AG10803 (cell line): ENCODE measurements at places on chromosomes 6 and 20.

GRCh38 chr6:168332020-168332419 lies 12.4 kb upstream of the DACT2 start:
- no peak for DNase-seq

GRCh38 chr6:131683479-131683878 lies 17.7 kb downstream of the OR2A4 start:
- no peak for DNase-seq

GRCh38 chr20:4774207-4774606 lies 52.5 kb downstream of the PRND start:
- DNase-seq, result peak; percentile 21

DNA sequence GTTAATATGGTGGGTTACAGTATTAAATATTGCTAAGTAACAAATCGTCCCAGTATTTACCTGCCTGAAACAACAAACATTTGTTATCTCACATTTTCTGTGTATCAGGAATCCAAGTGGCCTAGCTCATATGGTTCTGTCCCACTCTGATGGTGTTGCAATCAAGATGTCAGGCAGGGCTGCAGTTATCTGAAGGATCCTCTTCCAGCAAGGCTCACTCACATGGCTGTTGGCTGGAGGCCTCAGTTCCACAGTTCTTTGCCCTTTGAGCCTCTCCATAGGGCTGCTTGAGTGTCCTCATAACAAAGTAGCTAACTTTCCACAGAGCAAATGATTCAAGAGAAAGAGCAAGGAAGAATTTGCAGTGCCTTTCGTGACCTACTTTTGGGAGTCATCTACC lies 17.7 kb downstream of the RAB22A start:
- DNase-seq, result peak; percentile 5

DNA sequence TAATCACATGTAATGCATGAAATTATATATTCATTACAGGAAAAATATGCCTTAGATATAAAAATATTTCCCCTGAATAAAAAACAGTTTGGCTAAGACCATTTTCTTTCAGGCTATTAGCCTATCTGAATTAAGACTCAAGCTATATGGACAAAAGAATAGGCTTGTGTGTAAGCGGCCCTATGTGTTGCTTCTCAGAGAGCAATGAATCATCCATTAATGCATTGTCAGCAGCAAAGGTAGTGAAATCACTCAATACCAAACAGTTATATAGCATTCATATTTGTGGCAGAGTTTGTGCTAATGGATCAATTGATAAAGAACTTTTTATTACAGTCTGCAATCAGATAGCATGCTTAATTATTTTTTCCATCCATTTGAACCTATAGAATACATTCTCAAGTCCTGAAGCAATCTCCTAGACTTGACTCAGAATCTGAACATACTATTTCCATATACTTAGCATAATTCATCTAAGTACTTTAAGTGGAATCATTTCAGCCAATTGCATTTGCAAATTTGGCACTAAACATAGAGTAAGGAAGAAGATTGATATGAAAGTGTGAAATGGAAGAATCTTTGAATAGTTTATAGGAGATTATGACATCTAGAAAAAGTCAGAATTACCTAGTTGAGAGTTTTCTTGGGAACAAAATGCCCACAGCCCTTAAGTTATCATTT lies 112.2 kb downstream of the ADGRB3 start:
- no peak for DNase-seq

GRCh38 chr20:62463651-62464424 lies 12.0 kb downstream of the GATA5 start:
- DNase-seq, result no peak

DNA sequence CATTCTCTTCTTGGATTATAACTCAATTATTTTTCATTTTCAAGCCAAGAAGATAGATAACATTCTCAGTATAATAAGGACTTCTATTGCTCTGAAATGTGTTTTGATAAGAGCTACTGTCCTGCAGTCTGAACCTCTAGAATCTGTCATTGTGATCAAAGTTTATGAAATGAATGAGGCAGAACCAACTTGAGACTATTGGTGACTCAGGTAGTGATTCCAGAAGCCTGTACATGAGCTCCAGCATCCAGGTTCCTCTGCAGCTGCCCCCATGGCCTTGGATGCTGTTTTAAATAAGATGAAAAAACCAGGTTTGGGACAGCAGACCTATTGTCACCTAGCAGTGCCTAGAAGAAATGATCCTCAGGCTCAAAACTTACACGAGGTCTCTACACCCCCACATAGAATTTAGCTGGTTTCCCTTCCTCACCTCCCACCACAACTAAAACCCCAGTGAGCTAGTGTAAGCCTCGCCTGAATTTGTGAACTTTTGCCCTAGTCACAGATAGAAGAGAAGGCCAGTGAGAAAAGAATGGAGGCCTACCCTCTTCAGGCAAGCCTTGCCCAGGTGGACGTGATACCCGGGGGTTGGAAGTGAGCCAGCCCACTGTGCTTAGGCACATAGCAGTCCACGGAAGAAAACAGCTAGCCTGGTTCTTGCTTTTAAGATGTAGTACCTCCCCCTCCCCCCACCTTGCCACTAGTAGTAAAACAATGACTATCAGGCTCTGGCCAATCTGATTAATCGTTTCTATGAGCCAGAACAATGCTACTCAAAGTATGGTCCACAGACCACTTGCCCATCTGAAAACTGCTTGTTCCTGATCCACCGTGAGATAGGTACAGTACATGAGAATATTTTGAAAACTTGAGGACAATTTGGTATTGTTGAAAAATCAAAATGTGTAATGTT lies 73.0 kb upstream of the SYNJ2 start:
- DNase-seq, result no peak

DNA sequence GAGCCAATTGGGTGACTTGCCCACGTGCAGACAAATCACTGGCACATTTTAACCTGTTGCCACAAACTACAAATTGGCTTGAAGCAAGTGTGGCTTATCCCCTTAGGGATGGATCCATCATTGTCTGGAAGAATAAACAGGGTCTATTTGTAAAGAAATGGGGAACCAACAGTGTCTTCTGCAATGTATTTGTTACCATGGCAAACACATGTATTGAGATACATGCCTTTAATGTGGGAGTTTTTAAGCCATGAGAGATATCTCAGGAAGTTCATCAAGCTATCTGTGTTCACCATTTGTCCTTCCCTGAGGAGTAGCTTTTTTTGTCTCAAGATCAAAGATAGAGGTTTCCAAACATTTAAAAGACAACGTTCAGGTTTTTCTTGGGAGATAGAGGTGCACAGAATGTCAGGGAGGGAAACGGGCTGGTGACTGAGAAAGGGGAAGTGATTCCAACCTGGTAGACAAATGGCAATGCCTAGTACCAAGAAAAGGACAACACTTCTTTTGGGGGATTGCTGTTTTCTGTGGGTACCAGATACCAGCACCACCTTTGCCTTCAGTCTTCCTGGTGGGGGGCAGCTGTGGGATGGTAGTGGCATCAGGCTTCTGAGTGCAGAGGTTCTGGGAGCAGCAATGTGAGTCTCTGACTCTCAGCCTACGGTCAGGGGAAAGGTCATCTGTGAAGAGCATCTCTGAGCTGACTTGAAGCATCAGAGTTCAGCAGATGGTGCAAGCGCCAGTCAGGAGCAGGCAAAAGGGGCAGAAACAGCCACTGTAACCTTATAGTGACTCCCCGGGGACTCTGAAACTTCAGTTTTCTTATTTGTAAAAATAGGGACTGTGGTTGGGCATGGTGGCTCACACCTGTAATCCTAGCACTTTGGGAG lies 20.1 kb upstream of the BCAS1 start:
- no peak for DNase-seq

- DNase-seq, result no peak
These were observed 49.8 kb downstream of the MBOAT1 start for GRCh38 chr6:20162515-20162914.

DNA sequence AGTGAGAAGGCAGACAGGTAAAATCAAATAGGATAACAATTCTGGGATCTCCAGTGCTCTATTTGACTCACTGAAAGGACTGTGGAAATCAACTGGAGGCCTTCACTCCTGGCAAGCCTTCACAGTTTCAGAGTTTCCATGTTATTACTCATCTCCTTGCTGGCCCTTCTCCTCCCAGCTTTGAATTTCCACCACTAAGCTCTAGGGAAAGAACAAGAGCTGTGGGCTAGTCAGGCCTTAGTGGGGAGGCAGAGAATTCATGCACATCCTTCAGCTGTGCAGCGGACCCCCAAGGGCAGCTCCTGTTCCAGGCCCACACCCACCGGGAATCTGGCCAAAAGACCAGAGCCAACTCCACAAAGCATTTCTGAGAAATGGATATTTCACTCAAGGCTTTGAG lies 26.0 kb downstream of the MYLIP start:
- peak; percentile 82 for DNase-seq

GRCh38 chr6:112827793-112828192 lies 480.7 kb downstream of the RFPL4B start:
- DNase-seq, result peak; percentile 42

- no peak for DNase-seq
These were observed 15.3 kb upstream of the ANGPT4 start for GRCh38 chr20:931401-931800.

- no peak for DNase-seq
These were observed 193.8 kb downstream of the BTBD9 start for GRCh38 chr6:38445925-38446324.

GRCh38 chr6:131048933-131049515 lies 14.0 kb downstream of the EPB41L2 start:
- DNase-seq, result no peak

GRCh38 chr20:41572010-41572572 lies 46.1 kb downstream of the CHD6 start:
- DNase-seq, result no peak

- no peak for DNase-seq
These were observed 40.5 kb downstream of the BEND6 start for GRCh38 chr6:56995347-56995902.

DNA sequence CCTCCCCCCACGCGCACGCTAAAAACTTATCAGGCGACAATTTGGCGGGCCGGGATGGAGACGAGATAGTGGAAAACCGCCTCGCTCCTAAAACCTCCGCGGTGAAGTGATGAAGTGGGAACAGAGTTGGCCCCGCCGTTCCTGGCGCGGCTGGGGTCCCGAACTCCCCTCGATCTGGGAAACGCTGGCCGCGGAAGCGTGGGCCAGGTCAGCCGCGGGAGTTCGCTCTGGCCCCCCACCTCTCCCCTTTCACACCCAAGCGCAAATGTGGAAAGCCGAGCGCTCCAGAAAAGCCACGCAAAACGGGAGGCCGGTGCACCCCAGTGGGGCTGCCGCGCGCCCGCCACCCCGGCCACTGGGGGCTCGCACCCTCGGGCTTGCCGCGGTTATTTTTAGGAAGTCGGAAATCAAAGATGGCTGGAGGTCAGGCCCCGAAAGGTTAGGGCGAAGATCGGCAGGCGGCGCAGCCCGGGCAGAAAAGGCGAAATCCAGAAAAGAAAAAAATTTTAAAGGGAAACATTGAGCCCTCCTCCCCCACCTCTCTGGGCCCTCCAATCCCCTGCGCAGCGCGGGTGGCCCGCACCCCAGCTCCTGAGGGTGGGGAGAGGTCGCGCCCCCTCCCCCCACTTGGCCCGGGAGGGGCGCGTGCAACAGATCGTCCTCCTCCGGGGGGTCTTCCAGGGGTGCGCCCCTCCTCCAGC lies 1.0 kb downstream of the SALL4 start:
- no peak for DNase-seq

DNA sequence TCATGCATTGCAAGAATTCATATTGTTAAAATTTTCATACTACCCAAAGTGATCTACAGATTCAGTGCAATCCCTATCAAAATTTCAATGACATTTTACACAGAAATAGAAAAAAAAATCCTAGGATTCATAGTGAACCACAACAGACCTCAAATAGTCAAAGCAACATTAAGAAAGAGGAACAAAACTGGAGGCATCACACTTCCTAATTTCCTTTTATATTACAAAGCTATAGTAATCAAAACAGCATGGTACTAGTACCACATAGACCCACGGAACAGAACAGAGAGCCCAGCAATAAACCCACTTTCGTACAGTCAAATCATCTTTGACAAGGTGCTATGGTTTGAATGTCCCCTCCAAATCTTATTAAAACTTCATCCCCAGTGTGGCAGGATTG lies 39.7 kb downstream of the NTSR1 start:
- DNase-seq, result no peak

- DNase-seq, result peak; percentile 7
These were observed 127.0 kb upstream of the MAN1A1 start for GRCh38 chr6:119476554-119476953.

GRCh38 chr20:33000802-33001466 lies 3.3 kb downstream of the SUN5 start:
- no peak for DNase-seq

- no peak for DNase-seq
These were observed 215.3 kb upstream of the MYLIP start for GRCh38 chr6:15913573-15913972.

GRCh38 chr20:313948-314347 lies 11.4 kb upstream of the SOX12 start:
- peak; percentile 73 for DNase-seq

GRCh38 chr6:21371676-21372171 lies 221.8 kb upstream of the SOX4 start:
- DNase-seq, result peak; percentile 52

DNA sequence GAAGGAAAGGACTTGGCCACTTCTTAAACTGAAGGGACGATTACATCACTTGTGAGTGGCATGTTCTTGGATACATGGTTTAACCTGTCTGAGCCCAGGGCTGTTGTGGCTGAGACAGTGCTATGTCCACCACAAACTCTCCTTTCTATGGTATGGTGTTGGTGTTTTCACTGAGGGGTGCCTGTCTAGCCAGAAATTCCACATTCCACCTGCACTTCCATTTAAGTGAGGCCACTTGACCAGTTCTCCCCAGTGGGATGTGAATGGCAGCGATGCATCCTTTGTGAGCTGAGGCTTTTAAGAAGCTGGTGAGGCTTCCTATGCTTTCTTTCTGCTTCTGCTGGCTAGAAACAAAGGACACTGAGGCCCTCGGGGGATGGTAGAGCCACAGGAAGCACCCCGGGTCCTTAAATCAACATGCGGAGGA lies 151.4 kb upstream of the CHD6 start:
- no peak for DNase-seq

DNA sequence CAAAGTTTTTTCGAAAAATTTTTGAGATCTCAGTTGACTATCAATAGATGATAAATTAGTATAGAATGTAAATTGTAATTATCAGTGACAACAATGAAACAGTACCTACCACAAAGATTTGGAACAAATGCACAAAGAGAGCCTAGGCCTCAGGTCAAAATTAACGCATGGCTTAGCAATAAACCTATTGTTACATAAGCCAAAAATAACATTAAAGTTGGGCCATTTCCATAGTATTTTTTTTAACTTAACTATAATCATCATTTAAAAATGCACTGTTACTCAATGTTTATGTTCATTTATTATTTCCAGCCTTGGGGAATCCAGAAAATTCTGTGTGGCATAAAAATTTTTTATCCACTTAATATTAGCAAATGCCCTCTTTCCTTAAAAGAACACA lies 117.0 kb downstream of the EPB41L2 start:
- DNase-seq, result peak; percentile 18

DNA sequence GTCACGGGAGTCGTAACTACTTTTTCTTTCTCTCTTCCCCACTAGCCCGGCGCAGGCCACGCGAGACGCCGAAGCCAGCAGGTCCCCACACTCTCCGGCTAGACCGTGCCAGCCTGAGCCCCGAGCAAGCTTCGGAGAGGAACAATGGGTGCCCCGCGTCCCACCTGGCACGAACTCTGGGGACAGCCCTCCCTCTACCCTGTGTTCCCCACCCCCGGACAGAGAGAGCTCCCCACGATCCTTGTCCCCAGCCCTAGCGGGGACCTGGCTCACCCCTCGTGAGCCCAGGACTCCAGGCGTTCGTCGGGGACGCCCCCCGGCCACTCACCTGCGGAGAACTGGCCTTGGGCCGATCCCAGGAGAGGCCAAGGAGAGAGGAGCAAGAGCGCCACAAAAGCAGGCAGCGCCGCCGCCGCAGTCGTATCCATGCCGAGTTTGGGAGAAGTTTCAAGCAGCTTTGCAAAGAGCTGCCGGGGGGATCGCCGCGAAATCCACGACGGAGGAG lies 416 bp downstream of the PTPRK start:
- no peak for DNase-seq
